ENCODE measurements at places on chromosomes 4 and X.

DNA sequence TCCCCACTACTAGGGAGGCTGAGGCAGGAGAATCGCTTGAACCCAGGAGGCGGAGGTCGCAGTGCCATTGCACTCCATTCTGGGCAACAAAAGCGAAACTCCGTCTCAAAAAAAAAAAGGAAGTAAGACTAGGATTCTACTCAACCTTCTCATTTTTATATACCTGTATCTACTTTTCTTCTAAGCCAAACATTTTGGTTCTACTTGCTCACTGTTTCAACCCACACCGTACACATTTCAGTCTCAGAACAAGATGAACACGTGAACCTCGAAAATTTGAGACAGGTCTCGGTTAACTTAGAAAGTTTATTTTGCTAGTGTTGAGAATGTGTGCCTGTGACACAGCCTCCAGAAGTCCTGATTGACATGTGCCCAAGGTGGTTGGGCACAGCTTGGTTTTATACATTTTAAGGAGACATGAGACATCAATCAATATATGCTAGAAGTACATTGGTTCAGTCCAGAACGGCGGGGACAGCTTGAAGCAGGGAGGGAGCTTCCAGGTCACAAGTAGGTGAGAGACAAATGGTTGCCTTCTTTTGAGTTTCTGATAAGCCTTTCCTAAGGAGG is 3.7 kb downstream of the ADD1 start:
- no peak for DNase-seq

DNA sequence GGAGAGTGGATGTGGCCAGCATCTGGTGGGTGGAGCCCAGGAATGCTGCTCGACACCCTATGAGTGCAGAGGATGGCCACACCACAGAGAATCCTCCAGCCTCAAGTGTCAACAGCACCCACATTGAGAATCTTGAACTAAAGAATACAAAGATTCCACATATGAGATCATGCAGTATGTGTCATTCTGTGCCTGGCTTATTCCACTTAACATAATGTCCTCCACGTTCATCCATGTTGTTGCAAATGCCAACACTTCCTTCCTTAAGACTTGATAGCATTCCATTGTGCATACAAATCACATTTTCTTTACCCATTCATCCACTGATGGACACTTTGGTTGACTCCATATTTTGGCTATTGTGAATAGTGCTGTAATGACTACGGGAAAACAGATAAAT is 145.8 kb downstream of the PRKX start:
- DNase-seq: no peak

DNA sequence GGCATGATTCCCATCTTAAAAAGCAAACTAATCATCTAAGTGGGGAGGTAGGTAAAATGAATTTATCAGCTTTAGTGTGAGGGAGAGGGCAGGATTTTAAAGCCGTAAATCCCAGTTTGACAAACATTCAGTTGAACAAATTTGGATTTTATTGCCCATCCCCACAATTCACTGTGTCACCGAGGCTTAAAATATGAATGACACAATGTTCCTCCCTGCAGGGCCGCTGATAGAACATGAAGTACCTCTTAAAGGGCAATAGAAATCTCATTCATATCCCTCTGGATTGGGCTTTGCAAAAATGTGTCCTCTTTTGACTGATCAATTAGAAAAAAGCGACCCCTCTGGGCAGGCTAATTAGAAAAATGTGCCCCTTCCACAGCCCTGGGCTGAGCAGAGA is 45.5 kb upstream of the SMAD1 start:
- DNase-seq: no peak

DNA sequence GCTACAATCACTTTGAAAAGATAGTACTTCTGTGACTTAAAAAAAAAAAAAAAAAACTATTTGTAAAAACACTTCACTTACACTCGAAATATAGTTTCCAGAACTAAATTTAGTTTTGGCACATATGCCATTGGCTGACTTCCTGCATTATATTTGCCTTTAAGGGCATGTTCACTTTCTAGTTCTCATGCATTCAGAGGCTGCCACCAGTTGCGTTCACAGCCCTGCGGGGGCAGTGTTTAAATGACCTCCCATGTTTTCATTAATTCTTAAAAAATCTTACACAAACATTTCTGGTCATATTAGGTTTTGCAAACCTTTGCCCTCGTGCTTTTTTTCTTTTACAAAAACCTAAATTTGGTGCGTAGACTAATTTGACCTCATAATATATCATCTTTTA is 12.4 kb upstream of the ARHGAP6 start:
- DNase-seq: peak; percentile 2

- no peak for DNase-seq
Observed at GRCh38 chr4:110292994-110293744, 94.8 kb upstream of the ELOVL6 start.

DNA sequence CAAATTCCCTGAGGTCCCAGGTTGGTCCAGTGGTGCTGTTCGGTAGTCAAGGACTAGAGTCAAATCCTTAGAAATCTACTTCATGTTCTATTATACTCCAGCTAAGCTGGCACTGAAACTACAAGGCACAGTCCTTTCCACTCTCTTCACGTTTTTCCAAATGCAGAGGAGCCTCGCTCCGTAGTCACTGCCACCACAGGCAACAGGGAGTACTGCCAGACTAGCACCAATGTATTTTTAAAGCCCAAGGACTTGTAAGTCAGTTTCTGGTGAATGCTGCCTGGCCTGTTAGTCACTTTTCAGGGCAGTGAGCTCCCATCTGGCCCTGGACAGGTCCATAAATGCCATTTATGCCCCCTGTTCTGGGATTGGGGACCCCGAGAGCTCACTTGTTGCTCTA is 323.5 kb downstream of the FAM47A start:
- no peak for DNase-seq

- DNase-seq: no peak
Observed at GRCh38 chr4:48687313-48688051, 92.6 kb downstream of the FRYL start.

DNA sequence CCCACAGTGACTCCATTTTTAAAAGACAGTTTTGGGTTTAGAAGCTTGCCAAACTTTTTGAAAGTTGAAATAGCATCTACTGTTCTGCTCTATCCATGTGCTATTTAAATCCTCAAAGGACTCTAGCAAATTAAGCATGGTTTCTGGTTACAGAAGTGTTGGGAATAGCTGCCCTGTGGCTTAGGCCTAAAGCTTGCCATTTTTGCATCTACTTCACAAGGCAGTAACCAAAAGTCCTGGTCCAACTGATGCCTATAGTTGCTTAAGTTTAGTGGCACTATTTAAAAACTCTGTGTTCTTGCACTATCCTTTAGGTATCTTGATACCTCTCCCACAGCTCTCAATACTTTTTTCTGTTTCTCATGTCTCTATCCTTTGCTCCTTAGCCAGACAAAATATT is 251.0 kb upstream of the GPC4 start:
- DNase-seq: no peak

DNA sequence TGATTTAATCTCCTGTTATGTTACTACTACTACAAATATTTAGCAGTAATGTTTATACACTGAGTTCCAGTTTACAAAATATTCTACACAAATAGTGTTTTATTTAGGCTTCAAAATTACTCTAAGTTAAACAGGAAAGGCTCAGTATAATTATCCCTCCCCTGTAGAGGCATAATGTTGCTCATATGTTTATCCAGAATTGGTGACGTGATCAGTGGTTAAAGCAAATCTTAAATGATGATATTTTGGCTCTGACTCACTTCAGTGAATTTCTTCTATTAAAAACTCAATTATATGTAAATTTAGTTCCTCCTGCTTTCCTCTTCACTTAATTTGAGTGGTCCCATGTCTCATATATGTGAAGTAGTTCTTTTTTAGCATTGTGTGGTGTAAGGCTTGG is 438.5 kb downstream of the ADGRL3 start:
- no peak for DNase-seq

DNA sequence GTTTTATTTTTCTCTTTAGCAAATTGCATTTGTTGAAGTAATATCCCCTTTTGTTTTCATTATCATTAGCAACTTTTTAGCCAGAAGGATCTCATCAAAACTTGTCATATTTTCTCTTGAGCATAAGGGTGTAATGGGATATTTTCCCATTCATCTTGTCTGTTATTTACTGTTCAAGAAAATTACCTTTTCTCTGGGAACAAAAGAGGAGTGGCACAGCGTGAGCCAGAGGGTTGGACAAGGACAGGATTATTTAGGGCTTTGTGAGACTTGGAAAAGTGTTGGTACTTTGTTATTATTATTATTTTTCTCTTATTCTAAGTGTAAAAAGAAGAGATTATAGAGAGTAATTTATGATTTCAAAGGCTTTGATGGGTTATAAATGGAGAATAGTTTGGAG is 135.9 kb downstream of the PRKX start:
- no peak for DNase-seq

GRCh38 chr4:185190306-185190856 is 13.4 kb downstream of the CFAP97 start:
- DNase-seq: no peak

- DNase-seq: no peak
Observed at GRCh38 chr4:139764686-139765310, 99.2 kb downstream of the MGST2 start.

DNA sequence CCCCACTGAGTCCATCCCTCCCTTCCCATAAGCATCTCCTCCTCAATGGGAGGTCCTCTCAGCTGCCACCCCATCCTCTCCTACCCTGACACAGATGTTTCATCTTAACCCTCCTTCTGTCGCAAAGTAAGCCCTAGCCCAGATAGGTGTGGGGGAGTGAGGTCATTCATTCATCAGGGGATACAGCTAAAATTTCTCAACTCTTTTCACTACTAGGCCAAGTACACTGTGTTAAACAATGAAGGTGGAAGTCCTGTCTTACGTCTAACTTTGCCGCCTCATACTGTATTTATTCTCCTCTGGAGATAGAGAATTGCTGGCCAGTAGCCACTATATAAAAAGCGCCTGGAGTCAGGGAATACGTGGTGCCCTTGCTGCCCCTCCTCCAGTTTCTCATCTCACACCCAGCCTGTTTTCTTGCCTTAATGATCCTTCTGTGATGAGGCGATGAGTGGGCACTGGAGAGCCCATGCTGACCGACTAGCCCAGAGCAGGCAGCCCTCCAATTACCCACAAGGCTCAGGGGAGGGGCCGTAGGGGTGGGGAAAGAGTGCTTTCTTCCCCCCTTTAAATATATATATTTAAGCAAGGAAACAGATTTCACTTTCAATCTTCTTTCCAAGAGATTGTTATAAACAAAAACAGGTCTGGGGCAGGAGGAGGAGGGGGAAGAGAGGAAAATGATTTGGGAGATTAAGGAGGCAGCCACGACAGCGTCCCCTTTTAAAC is 149.5 kb downstream of the PJA1 start:
- no peak for DNase-seq

GRCh38 chr4:15400981-15401671 is 26.7 kb upstream of the C1QTNF7 start:
- DNase-seq: peak; percentile 83

DNA sequence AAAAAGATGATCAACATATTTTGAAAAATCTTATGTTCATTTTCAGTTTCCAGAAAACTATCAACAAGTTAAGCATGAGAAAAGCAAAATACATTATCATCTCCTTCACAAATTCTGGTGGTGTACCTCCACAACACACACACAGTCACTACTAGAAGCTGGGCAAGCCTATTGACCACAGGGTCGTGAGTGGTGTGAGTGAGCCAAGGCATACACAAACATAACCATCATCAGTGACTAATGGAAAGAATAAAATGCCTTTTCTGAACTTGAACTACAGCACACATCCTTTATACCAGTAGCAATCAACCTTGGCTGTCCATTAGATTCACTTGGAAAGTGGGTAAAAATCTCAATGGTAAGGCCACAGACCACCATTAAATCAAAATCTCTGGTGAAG is 180.2 kb downstream of the FAM47B start:
- no peak for DNase-seq

GRCh38 chr4:117996891-117997290 is 37.4 kb upstream of the NDST3 start:
- DNase-seq: no peak

GRCh38 chr4:149095001-149095400 is 652.8 kb upstream of the NR3C2 start:
- DNase-seq: no peak

- DNase-seq: no peak
Observed at GRCh38 chr4:13484749-13485221, 645 bp upstream of the RAB28 start.

DNA sequence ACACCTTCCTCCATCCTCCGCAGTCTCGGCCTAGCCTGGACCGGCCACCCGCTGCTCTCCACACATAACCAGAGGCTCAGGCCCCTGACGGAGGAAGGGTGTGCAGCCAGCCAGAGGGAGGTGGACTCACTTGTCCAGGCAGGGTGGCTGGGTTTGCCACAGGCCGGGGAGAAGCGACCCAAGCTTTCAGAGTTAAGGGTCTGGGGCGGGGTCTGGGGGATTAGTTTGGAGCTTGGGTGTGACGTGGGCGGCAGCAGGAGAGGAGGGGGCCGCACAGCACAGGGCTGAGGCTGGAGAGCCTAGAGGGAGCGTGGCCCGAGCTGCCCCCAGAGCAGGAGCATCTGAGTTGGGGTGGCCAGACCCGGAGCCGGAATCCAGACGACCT is 22.4 kb upstream of the CPLX1 start:
- DNase-seq: no peak

GRCh38 chr4:38462367-38463055 is 201.5 kb upstream of the KLF3 start:
- no peak for DNase-seq

- no peak for DNase-seq
Observed at GRCh38 chr4:169774466-169775445, 17.0 kb upstream of the HPF1 start.

DNA sequence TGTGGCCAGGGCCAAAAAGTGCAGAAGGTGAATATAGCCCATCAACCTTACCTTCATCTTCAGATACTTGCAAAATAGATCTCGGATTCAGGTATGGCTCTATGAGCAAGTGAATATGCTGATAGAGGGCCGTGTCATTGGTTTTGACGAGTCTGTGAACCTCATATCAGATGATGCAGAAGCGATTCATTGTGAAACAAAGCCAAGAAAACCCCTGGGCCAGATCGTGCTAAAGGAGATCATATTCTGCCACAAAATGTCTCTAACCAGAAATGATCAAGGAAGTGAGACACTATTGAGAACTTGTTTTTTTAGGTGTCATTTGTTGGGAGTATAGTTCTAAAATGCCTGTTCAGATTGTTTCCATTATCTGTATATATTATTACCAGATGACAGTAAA is 48.3 kb downstream of the PDK3 start:
- DNase-seq: no peak

- DNase-seq: no peak
Observed at GRCh38 chrX:151153667-151154066, 22.7 kb upstream of the GPR50 start.

GRCh38 chr4:142353149-142353738 is 492.9 kb downstream of the INPP4B start:
- DNase-seq: peak; percentile 53

- DNase-seq: no peak
Observed at GRCh38 chr4:56680266-56680665, 830 bp downstream of the HOPX start.

GRCh38 chrX:150406596-150406995 is 43.5 kb downstream of the MAMLD1 start:
- no peak for DNase-seq
